ENCODE measurements at places on chromosomes 1 and 21.

- no peak for DNase-seq
Observed at GRCh38 chr1:112359961-112360767, 35.9 kb upstream of the CTTNBP2NL start.

GRCh38 chr1:178870944-178871343, at the start of gene ANGPTL1:
ANGPTL1 (minus strand) TSS chr1:178871077; CDS start chr1:178865776, 5,301 bp downstream.
- DNase-seq: no peak

DNA sequence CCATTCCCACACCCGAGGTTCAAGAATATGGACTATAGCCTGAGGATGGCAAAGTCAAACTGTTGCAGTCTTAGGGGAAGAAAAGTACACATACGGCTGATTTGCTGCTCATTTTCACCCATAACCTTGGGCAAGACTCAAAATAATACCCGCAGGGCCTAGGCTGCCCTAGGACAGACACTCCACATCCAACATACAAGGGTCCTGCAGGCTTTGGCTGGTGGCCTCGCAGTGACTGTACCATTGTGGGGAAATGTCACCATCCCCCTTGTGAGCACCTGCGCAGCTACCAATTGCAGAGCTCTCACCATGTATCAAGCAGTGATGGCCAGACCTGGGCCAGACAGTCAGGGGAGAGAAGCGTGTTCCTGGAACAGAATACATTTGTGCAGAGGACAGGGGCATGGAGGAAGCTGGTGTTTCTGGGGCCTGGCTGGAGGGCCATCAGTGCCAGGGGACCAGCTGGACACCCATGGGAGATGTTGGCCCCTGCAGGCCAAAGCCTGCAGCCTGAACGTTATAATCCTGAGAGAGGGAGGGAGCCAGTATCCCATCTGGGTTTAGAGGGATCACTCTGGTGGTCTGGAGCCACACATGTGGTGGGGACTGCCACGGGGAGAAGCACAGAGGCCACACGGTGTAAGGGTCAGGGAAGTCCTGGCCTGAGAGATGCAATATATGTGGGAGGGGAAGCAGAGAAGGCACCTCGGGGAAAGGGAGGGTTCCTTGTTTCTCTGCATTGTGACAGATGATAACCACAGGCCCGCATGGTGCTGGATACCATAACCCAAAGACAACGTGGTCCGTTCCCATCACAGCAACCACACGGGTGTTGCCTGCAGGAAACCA, 101.2 kb downstream of the GLIS1 start:
- DNase-seq: no peak

DNA sequence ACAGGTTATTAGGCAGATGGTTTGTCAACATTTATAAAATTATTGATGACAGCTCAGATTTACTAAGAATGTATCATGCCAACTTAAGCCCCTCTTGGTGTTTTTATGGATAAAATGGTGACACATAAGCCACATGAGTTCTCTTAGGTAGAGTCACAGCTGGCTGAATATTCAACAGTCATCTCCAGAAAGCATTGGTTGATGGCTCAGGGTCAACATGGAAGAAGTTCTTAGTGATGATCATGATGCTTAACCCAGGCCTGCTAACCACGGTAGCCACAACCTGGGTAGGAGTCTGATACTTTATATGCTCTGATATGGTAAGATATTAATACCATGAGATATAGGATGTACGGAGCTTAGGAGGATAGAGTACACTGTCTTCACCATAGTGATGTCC, 46.4 kb upstream of the SIPA1L2 start:
- DNase-seq: no peak

- DNase-seq: no peak
Observed at GRCh38 chr1:64263335-64263734, 59.9 kb downstream of the UBE2U start.

Measured in activated gamma-delta T cell (primary cell).